ENCODE measurements at places on chromosomes 11 and 22. TPM values are rescaled to one million over a fixed set of nuclear protein-coding genes. Genes with fewer than 3 reads are reported as not detected.

GRCh38 chr11:57399221-57399620 is 8.8 kb upstream of the PRG2 start:
- DNase-seq: peak; percentile 42

DNA sequence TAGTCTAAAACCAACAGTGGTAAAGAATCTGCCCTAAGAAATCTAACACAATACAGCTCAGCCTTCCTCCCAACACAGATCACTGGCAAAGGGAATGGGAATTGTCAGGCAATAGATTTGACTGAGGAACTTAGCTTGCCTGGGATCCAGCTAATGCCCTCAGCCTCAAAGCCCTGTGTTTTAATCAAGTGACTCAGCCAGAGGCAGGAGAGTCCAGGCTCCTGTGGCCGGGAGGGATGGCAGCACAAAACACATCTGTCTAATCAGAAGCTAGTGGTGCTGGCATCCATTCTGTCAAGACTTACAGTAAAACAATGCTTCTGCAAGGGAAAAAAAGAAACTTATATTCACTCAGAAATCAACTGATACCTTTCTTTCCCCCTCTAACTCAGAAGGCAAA is 5.6 kb downstream of the SYTL2 start:
- no peak for DNase-seq

DNA sequence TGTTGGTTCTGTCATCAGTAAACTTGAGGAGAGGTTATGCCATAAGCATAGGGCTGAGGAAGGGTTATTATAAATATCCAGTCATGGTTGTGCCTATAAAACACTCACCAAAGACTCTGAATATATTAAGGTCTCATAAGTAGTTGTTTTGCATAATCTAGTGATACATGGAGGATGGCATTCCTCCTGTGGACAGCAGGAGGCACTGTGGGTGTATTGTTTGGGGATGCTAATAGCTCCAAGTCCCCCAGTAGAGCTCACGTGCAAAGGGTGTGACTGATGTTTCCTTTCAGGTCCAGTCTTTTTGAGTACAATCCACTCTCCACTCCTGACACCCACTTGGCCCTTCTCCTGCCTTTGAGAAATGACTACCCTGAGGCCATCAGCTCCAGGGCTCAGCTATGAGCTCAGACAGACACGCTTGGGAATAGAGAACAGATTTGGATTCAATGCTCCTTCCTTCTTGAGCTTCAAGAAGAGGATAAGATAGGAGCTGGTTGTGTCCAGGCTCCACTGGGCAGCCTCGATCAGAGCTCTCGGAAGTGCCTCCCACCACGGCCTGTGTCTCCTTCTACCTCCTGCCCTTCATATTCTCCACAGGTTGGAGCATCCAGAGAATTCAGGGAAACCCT is 85.2 kb upstream of the IGLL5 start:
- no peak for DNase-seq

GRCh38 chr22:20750461-20751184 is 23.3 kb upstream of the SERPIND1 start:
- peak; percentile 89 for DNase-seq

GRCh38 chr11:2794046-2794967 is 91.3 kb downstream of the CDKN1C start:
- DNase-seq: no peak

GRCh38 chr11:44065161-44065661 is 859 bp upstream of the ACCS start:
- no peak for DNase-seq

DNA sequence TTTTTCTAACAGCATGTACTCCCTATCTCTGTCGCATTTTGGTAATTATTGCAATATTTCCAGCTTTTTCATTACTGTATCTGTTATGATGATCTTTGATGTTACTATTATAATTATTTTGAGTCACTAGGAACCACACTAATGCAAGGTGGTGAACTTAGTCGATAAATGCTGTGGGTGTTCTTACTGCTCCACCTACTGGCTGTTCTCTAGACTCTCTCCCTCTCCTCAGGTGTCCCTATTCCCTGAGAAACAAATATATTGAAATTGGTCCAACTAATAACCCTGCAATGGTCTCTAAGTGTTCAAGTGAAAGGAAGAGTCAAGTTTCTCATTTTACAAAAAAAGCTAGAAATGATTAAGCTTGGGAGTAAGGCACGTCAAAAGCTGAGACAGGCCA is 10.5 kb downstream of the ARL14EP start:
- DNase-seq: peak; percentile 25

The PTPRJ gene
- 0.61 TPM for total RNA-seq
